ENCODE measurements at places on chromosomes 5 and 9.

GRCh38 chr5:140239939-140240700, 62.8 kb downstream of the PFDN1 start:
- DNase-seq, result peak; percentile 42

DNA sequence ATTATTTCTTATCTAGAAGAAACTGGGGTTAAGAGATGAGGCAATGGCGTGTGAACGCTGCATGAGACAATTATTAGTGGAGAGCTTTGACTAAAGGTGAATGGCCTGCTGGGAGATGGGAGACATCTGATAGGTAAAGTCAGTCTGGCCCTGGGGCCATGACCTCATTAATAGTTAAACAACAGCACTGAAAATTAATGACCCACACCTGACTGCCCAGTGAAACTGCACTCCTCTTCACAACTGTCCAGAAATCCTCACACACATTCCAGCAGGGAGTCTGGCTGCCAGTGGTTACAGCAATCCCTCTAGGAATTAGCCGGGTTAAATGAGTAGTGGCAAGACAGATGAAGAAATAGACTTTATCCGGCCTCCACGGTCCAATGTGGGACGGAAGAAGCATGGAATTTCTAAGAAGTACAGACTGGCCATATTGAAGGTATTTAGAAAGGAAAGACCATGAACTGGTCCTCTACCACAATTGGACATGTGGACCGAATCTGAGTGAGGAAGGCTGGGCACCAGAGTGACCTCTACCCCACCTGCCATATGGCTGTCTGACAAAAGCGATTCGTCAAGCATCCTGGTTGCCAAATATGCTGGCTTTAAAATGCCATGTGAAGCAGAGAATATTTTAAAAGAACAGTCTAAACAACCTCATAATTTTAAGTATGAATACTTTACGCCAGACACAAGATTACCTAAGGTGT, 138.4 kb downstream of the EFNA5 start:
- DNase-seq, result no peak

GRCh38 chr9:99822109-99822805, 572 bp downstream of the NR4A3 start:
- DNase-seq, result peak; percentile 70

GRCh38 chr5:175788155-175788787, 83.1 kb upstream of the CPLX2 start:
- DNase-seq, result no peak

GRCh38 chr9:112361601-112362000, 18.3 kb upstream of the HSDL2 start:
- DNase-seq, result peak; percentile 34

GRCh38 chr9:35180801-35181200, 19.0 kb downstream of the UNC13B start:
- no peak for DNase-seq

DNA sequence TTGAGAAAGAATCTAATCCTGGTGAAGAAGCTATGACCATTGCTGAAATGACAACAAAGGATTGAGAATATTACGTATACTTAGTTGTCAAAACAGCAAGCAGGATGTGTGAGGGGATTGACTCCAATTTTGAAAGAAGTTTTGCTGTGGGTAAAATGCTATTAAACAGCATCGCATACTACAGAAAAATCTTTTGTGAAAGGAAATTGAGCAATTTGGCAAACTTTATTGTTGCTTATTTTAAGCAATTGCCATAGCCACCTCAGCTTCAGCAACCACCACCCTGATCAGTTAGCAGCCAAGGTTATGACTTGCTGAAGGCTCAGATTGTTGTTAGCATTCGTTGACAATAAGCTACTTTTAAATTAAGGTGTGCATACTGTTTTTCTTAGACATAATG, 22.5 kb upstream of the ARL14EPL start:
- DNase-seq, result no peak

DNA sequence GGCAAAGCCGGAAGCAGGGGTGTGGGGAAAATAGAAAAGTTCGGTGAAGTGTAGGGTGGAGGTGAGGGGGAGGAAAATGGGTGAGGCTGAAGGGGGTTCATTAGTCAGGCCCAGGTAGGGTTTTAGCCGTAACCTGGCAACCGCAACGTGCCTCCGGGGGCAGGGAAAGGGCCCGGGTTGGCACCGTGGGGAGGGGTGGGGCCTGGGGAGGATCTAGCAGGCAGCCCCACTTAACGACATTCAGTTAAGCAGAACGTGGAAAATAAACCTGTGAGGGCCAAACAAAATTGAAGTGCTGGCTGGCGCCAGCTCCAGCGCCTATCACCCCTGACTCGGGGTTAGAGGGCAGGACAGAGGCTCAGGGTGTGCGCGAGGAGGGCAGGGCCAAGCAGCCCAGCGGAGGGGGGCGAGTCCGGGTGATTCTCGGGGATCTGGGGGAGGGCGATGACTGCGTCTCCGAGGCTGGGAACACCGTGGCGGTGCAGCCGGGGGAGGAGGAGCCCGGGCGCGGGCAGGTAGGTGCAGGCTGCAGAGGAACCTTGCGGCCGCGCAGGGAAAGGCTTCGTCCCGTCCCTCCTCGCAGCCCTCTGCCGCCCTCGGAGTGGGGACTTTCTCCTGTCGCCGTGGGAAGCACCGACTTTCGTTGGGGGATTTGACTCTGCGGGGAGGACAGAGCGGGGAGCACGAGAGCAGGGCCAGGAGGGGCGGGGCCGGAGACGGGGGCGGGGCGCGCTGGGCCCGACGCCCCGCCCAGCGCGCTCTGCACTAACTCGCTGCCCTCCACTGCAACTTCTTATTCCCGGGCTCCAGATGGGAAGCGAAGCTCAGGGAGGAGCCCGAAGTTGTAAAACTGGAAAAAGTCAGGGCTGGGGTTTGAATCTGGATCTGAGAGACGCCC, 5.1 kb downstream of the RGS14 start:
- DNase-seq, result peak; percentile 52

DNA sequence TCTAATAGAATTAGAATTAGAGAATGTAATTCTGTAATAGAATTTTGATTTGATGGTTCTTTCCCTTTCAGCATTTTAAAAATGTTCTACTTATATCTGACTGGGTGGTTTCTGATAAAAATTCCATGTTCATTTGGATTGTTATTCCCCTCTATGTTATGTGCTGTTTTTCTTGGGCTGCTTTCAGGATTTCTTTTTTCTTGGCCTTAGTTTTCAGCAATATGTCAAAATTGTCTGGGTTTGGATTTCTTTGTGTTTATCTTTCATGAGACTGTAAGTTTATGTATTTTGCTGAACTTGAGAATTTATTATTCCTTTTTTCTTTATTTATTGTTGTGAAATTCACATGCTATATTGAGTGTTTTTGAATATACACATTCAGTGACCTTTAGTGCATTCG, 189.1 kb downstream of the RANBP17 start:
- no peak for DNase-seq

GRCh38 chr9:34498553-34498952, 24.2 kb downstream of the ENHO start:
- DNase-seq, result no peak

- no peak for DNase-seq
Measured at GRCh38 chr5:51227963-51228470, 155.2 kb upstream of the ISL1 start.

- DNase-seq, result no peak
Measured at GRCh38 chr9:9002826-9003583, 1203.4 kb upstream of the DMAC1 start.

GRCh38 chr5:52963636-52964035, 25.5 kb upstream of the ITGA2 start:
- no peak for DNase-seq

GRCh38 chr5:84384604-84385575, at the start of gene EDIL3:
Gene EDIL3, minus strand, starts transcription at chr5:84384880. Its CDS starts 506 bp downstream, at chr5:84384374.
- DNase-seq, result no peak

DNA sequence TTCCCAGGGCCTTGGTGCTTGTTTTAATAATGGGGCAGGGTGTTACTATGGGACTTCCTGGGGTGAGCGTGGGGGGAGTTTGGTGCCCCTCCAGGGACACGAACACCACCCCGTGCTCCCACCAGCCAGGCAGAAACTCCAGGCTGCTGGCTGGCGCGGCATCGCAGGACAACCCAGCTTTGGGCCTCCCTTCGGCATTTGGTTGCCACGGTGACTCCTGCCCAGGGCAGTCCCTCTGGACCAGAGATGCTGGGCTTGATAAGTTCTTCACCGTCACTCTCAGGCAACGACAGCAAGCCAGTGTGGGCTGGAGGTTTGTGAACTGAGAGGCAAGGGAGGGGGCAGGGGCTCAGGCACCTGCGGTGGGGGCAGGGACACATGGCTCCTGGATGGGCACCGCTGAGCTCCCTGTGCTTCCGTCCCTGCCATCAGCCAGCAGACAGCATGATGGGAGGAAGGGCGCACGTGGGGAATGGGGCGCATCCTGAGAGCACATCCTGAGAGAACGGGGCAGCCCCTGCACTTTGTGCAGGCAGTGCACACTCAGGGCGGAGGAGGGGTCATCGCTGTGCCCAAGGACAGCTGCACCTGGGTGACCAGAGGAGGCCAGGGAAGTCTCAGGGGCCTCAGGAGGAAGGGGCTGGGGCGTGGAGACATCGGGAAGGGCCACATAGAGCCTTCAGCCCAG, 116.4 kb downstream of the RXRA start:
- DNase-seq, result no peak

GRCh38 chr5:94396687-94397086, 221.7 kb downstream of the KIAA0825 start:
- no peak for DNase-seq

GRCh38 chr9:27365707-27366376, 68.9 kb upstream of the EQTN start:
- no peak for DNase-seq

DNA sequence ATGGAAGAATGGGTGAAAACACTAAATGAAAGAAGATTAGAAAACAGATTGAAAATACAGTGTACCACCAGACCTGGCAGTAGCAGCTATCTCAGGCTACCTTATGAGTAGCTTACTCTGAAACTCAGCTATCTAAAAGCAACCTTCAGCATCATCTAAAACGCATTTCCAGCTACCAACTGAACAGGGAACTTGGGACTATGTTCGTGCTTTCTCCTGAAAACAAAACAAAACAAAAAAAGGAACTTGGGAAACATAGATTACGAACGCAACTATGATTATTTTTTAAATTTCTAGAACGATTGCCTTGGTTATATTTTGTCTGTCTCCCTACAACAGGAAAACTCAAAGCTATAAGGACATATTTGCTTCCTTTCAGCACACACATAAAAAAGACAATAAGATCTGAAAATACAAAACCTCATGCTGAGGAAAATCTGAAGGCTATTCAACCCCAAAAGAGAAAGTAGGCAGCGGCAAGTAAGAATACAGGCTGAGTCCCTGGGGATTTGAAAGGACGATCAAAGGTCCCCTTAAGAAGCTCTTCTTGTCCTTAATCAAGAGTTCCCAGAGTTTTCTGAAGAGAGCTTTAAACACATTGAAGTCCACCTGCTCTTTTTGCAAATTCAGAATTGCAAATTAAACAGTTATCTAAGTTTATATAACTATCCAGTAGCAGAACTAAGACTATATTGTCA, 53.4 kb downstream of the OR2K2 start:
- no peak for DNase-seq

- DNase-seq, result no peak
Measured at GRCh38 chr5:71586052-71586940, 844 bp upstream of the MCCC2 start.

GRCh38 chr9:95807326-95807947, 68.1 kb upstream of the ERCC6L2 start:
- DNase-seq, result no peak

- no peak for DNase-seq
Measured at GRCh38 chr9:5043381-5043780, 58.3 kb downstream of the JAK2 start.

GRCh38 chr9:126833710-126834345, 26.6 kb upstream of the ZBTB34 start:
- DNase-seq, result no peak

- no peak for DNase-seq
Measured at GRCh38 chr9:114851306-114851705, 45.5 kb upstream of the TNFSF15 start.

DNA sequence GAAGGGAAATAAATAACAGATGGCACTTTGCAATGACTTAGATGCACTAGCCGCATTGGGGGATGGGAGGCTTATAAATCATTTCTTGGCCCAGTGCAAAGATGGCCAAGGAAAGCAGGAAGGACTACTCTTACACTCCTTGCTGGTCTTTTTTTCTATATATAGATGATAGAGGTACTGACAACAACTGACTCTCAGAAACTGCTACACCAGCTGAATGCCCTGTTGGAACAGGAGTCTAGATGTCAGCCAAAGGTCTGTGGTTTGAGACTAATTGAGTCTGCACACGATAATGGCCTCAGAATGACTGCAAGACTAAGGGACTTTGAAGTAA, 1.7 kb downstream of the CCNG1 start:
- no peak for DNase-seq

DNA sequence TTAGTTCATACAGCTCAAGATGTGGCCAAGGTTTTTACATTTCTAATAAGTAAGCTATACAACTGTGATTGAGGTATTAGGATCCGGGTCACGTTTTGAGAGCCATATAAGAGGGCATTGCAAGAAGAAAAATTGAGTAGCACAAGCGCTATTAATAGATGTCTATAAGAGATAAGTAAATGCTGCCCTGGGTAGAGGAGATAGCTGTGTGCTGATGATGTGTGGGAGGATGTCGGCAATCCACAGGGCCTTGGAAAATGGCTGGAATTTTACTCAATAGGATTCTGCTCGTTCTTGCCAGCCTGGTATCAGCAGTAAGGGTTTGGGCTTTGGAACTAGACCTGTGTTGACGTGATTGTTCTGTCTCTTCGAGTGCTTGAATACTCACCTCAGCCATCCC, 41.6 kb downstream of the CSF1R start:
- no peak for DNase-seq

DNA sequence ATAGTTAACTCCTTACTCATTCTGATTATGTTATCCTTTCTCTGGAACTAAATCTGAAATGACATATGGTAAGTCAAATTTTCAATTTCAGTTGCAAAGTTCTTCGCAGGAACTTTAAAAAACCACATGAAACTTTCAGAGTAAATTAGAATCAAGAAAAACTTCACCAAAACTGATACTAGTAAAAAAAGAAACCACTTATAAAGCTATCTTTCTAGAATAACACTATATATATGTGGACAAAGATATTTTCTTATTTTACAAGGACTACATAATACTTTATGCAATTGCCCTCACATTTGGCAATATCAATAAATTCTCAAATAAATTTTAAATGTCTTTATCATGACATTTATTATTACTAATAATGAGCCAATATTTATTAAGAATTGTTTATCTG, 1847.1 kb upstream of the NUDT12 start:
- DNase-seq, result no peak

DNA sequence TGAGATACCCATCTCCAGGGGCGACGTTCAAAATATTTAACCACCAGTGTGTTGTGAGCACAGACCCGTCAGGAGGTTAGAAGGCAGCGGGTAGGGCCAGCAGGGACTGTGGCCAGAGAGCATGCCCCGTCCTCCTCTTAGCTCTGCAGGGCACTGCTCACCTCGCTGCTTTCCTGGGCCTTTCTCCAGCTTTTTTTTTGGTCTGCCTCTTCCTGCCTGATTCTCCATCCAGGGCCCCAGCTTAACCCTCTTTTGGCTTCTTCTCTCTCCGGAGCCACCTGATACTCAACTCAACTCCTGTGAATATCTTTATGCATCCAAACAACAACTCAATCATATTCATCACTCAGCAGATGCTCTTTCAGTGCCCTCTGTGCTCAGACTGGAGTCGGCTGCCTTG, 44.0 kb downstream of the TMOD1 start:
- no peak for DNase-seq

- DNase-seq, result peak; percentile 47
Measured at GRCh38 chr5:54905942-54906537, 79.4 kb downstream of the ESM1 start.

Measured in central memory CD4-positive, alpha-beta T cell (primary cell).